Stimulated activated memory B cell treated with anti-CD40 and anti-IgM and Interleukin-4, amounts not matched to agents 10 μg/mL and 1 μg/mL and 100 μg/mL, for 72 hours (primary cell): ENCODE measurements at places on chromosomes 5 and 9.

DNA sequence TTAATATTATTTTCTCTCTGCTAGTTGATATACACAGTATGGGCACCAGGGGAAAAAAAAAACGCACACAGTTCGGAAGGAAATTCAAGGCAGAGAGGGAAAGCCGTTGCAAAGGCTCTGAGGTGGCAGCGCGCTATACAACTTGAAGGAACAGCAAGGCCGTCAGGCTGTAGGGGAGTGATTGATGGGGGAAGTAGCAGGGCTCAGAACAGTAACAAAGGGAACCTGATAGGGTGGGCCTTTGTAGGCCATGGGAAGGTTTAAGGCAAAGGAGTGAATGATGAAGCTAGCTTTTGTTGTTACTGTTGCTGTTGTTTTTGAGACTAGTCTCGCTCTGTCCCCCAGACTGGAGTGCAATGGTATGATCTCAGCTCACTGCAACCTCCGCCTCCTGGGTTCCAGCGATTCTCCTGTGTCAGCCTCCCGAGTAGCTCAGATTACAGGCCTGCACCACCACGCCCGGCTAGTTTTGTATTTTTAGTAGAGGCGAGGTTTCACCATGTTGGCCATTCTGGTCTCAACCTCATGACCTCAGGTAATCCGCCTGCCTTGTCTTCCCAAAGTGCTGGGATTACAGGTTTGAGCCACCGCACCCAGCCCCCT, 27.0 kb downstream of the AQP7 start:
- ATAC-seq = no peak

DNA sequence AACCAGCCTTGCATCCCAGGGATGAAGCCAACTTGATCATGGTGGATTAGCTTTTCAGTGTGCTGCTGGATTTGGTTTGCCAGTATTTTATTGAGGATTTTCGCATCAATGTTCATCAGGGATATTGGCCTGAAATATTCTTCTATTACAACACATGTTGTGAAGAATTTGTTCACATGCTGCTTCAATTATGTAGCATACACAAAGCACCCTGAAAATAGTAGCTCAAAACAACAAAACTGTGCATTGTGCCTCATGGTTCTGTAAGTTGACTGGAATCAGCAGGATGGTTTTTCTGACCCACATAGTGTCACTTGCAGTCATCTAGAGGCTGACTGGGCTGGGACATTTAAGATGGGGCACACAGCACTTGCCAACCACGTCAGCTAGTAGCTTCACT, 193.9 kb downstream of the SYK start:
- no peak for ATAC-seq

- ATAC-seq = no peak
Observed at GRCh38 chr5:77437194-77437593, 54.9 kb downstream of the WDR41 start.

GRCh38 chr9:131228988-131229387, 47.3 kb downstream of the FAM78A start:
- ATAC-seq = no peak

GRCh38 chr5:107501965-107502675, 168.6 kb downstream of the EFNA5 start:
- no peak for ATAC-seq

- ATAC-seq = no peak
Observed at GRCh38 chr9:131045300-131046092, 36.5 kb downstream of the LAMC3 start.

DNA sequence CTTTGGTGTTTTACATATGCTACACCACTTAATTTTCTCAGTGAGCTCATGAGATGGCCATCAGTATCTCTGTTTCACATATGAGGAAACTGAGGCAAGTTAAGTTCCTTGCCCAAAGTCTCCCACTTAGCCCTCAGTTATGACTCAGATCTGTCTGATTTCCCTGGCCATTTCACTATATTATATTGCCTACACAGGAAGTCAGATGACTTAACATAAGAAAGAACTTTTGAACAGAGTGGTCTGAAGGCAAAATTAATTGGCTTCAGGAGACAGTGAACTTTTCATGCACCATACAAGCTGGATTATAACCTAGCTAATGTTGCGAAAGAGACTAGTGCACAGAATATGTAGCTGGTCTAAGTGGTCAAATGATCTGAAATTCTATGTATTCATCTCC, 221.6 kb downstream of the NFIB start:
- no peak for ATAC-seq

DNA sequence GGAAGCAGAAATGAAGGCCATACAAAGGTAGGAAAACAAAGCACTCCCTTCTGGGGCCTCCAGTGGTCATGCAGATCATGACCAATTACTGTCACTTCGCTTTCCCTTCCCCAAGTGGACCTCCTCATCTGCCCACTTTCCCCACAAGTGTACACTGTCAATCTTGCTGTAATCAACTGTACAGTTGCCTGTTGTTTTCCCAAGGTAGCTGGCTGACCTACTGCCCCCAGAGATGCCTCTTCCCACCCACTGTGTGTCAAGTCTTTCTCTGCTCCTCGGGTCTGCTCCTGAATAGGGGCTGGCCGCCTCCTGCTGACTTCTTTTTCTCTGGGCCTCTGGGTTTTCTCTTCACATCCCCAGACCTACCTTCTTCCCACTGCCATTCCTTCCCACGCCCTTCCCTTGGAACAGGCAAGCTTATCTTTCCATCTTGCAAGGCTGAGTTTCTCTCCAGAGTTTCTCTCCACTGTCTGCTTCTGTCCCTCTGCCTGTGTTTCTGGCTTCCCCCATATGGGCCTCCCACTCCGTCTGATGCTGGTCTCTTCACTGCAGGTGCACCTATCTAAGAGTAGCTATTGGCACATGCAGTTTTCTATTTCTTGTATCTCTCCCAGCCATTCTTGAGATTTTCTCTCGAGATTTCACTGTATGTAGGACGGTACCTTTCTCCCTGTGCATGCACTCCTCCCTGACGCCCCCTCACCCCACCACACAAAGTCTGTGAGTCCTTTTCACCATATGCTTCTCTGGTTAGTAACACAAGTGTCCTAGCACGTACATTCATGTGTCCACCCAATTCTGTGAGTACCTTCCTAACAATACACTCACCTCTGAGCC, 2.4 kb downstream of the ELL2 start:
- no peak for ATAC-seq

DNA sequence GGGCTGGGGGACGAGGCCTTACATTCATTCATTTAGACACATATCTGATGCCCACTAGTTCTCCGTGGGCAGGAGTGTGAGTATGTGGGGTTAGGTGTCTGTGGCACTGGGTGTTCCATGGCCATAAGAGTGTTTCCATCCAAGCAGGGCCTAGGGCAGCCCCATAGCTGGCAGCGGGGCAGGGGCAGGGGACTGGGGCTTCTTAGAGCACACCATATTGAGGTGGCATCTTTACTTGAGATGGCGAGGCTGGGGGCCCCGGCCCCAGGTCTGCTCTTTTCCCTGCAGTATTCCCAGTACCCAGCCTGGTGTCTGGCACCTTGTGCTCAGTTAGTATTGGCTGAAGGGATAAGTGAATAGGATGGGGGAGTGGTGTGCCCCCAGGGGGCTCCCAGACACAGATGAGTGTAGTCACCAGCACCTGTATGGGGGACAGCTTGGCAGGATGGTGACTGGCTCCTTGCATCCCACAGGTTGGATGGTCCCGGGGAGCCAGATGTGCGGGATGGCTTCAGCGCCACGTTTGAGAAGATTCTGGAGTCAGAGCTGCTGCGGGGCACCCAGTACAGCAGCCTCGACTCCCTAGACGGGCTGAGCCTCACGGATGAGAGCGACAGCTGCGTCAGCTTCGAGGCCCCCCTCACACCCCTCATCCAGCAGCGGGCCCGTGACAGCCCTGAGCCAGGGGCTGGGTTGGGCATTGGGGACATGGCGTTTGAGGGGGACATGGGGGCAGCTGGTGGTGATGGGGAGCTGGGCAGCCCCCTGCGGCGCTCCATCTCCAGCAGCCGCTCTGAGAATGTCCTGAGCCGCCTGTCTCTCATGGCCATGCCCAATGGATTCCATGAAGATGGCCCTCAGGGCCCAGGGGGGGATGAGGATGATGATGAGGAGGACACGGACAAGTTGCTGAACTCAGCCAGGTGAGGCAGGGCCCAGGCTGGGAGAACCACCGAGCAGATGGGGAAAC, 17.5 kb downstream of the PSD2 start:
- ATAC-seq = no peak

DNA sequence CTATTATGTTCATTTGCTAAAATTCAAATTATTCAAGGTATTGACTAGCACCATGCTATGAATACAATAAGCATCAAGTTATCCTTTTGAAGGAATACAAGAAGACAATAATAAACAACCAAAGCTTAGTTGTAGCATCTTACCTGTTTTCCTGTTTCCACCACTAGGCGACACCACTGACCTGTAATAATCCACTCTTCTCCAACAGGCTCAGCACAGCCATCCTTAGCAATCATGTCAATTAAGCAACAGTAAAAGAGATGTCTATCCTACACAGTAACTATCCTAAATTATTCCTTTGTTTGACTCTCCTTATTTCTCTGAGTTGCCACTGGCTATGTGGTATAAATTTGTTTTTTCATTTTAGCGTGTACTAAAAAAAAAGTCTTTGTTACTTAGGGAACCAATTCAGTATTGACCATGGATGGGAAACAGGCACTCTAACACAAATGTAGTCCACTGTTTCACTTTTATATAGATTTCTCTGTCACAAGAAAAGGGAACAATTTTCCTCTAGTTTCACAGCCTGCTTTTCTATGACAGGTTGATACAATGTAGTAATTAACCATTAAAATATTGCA, 46.2 kb downstream of the PCA3 start:
- ATAC-seq = no peak

DNA sequence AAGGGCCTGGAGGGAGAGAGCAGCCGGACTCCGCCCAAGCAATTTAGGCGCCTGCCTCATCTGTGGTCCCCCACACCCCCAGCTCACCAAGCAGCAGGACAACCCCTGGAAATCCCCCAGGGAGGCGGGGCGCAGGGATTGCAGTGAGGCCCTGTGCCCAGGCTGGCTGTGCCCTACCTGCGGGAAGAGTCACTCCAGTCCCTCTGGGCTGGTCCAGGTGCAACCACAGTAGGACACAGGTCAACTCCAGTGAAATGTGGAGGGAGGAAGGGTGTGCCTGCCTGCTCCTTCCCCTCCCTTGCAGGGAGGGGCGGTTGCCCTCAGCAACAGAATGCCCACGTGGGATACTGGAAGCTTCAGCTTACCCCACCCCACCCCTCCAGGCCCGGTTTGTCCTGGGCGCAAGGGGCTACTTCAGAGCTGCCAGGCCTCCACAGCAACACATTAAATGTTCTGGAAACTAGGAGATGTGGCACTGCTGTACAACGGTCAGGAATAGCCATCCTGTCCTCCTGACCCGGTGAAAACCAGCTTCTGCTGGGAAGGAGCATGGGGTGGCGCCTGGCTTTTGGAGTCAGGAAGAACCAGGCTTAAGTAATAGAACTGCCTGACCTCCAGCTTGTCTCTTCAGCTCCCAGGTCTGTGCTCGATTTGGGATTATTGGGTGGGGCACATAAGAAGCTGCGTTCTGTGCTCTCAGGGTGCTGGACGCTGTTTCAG, 22.5 kb downstream of the ABO start:
- ATAC-seq = peak; percentile 18

- ATAC-seq = no peak
Observed at GRCh38 chr5:167934551-167934971, 356.9 kb upstream of the WWC1 start.

GRCh38 chr5:119410448-119411159, 41.7 kb upstream of the HSD17B4 start:
- no peak for ATAC-seq

DNA sequence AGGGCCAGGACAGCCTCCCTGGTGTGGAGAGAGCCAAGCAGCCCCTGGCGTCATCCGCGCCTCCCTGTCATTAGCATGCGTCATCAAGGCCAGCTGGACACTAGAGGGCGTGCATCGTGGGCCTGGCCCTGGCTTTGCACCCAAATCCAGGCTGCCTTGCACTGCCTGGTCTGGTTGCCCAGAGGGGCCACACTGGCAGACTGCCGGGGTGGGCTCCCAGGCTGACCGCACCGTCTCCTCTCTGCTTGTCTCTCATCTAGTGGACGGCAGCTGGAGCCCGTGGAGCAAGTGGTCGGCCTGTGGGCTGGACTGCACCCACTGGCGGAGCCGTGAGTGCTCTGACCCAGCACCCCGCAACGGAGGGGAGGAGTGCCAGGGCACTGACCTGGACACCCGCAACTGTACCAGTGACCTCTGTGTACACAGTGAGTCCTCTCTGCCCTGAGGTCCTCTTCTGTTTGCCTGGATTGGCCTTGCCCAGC, 29.0 kb downstream of the HK3 start:
- no peak for ATAC-seq

DNA sequence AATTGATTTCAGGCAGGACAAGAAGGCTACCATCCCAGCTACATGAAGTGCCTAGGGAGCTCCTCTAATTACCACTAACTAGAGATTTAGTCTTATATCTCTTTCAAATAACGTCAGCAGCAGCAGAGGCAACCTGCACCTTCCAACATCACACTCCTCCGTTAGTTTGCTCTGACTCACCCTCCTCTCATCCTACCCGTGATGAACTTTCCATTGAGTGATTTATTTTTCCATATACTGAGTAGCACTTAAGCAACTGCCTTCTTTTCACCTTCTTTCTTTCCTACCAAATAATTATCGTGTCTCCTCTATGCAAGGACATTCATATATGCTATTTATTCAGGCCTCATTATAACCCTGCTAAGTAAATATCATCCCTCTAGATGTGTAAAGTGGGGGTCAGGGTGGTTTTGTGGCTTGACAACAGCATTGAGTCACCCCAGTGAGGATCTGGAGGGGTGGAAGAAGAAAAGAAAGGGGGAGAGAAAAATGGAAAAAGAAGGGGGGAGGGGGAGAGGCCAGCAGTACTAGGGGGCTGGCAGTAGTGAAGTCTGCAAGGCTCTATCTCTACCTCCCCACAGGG, 64.6 kb upstream of the CAST start:
- no peak for ATAC-seq

- ATAC-seq = no peak
Observed at GRCh38 chr9:123377211-123377971, 21.4 kb downstream of the CRB2 start.

DNA sequence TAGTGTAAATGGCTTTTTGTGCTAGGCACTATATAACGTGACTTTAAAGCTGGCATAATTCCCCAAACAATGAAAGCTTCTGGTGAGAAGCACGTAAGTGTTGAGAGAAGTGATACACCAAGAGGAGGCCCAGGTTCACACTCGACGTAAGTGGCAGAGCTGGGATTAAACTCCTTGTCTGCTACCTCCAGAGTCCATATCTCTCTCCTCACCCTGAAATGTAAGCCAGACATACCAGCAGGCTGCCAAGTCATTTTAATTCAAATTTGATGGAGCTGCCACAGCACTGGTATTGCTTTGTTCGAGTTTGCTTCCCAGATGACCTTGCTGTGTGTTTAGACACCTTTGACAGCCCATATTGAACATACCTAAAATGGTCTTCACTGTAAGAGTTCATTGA, 319.7 kb downstream of the GLIS3 start:
- ATAC-seq = no peak

GRCh38 chr5:30752015-30752414, 441.5 kb upstream of the CDH6 start:
- ATAC-seq = no peak

- no peak for ATAC-seq
Observed at GRCh38 chr5:178080618-178081410, 32.5 kb upstream of the N4BP3 start.

- ATAC-seq = no peak
Observed at GRCh38 chr9:35488021-35488420, 1.9 kb upstream of the RUSC2 start.
